ENCODE measurements at places on chromosomes 6 and 20.

DNA sequence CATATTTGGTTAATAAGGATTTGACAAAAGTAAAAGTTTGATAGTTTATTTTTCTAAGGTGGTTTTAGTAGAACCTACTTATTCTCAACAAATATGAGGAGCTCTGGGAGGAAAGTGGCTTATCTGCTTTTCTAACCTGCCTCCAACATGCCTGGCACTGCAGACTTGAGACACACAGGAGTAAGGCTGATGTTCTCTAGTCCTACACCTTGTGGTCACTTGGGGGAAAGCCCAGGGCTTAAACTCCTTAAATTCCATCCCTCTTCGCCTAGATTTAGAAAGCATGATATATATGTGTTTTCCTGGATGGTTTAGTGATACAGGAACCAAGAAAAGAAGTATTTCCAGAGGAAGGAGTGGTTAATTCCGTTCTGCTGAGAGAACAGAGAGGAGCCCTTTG lies 39.9 kb upstream of the SAMD5 start:
- DNase-seq = no peak

- DNase-seq = no peak
Observed at GRCh38 chr20:58752565-58752964, 60.0 kb downstream of the NPEPL1 start.

DNA sequence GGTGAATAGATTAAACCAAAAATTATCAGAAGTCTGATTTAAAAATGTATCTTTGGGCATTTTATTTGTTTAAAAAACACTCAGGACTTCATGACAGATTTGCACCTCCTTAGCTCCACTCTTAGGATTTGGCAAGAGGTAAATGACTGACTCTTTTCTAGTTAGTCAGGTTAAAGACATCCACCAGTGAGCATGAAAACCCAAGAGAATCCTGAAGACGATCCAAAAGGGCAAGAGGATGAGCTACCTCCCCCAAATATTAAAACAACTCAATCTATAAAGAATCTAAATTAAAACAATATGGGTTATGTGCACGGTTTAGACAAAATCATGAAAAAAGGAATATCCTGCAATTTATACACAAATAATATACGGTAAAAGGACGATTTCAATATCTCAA lies 89.4 kb upstream of the OPRM1 start:
- no peak for DNase-seq

GRCh38 chr6:105449756-105450390 lies 47.0 kb upstream of the PREP start:
- DNase-seq = no peak

- no peak for DNase-seq
Observed at GRCh38 chr20:46853926-46854325, 40.7 kb upstream of the EYA2 start.

DNA sequence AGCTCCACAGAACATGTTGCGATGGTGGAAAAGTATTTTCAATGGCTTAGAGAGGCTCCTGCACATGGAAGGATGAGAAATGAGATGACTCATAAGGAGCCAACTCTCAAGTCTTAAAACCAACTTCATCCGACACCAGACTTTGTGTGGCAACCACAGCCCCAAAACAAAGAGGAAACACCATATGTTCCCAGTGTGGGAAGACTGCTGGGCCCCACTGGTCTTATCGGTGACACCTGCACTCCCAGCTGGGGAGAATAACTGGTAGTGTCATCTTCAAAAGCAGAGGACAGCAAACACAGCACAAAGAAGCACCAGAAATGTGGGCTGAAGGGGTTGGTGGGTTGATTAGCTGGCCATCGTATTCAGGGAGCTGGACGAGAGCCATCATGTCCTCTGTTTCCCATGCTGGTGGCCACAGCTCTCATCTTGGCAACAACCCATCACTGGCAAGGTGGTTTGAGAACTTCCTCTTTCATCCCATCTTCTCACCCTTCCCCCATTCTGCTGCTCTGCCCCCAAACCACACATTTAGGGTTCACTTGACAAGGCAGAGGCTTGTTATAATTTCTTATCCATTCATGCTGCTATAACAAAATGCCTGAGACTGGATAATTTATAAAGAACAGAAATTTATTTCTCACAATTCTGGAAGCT lies 46.0 kb upstream of the TASP1 start:
- peak; percentile 75 for DNase-seq

GRCh38 chr20:61720348-61720696 lies 345.4 kb downstream of the TAF4 start:
- no peak for DNase-seq
